ENCODE measurements at places on chromosomes 3 and 15. TPM values are rescaled to one million over a fixed set of nuclear protein-coding genes. Genes with fewer than 3 reads are reported as not detected.
A peak's percentile ranks its signal among the peaks of the same experiment; 100 is the strongest.

DNA sequence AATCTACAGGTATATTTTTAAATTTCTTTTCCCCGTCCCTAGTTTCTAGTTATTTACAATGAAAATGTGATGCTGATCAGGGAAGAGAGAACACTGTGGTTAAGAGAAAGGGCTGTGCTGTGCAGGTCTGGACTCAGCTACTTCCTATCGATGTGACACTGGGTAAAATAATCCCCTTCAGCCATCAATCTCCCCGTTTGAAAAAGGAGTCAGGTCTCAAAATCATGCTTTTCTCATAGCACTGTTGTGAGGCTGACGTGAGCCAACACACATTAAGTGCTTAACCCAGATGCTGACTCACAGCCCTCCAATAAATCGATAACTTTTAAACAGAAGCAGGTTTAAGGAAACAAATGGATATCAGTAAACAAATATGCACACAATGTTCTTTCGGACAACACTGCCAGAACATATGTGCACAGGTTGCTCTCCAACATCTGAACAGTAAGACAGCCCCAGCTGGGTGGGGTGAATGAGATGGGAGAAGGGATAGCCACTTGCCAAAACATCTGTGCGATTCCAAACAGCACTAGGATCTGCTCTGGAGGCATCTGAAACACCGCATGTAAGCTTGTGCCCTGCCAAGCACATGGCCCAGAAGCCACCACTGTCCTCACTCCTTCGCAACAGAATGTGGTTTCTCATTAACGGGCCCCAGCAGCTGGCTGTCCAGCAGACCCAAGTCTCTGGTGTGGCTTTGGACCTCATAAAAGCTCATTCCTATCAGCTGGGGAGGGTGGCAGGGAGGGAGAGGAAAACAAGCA lies 143.2 kb upstream of the PRICKLE2 start:
- DNase-seq, result no peak
- no peak overlapping the region for H3K4me3 ChIP-seq
- H3K27me3 ChIP-seq, result no peaks in the 10 kb centered on the region

GRCh38 chr3:38582941-38583645 lies 66.4 kb downstream of the SCN5A start:
- DNase-seq, result no peak
- H3K4me3 ChIP-seq, result no peak overlapping the region
- peak overlapping the region; percentile 94 for H3K27ac ChIP-seq
- H3K27me3 ChIP-seq, result no peaks in the 10 kb centered on the region

- H3K36me3 ChIP-seq, result no peaks in the 10 kb centered on the region
- no peak for DNase-seq
- peaks cover 22% of the 10 kb centered on the region for H3K27me3 ChIP-seq
- no peak overlapping the region for H3K4me3 ChIP-seq
- no peak overlapping the region for H3K27ac ChIP-seq
- H3K4me1 ChIP-seq, result no peaks in the 10 kb centered on the region
Observed at GRCh38 chr15:75995611-75996010, 16.6 kb downstream of the NRG4 start.

DNA sequence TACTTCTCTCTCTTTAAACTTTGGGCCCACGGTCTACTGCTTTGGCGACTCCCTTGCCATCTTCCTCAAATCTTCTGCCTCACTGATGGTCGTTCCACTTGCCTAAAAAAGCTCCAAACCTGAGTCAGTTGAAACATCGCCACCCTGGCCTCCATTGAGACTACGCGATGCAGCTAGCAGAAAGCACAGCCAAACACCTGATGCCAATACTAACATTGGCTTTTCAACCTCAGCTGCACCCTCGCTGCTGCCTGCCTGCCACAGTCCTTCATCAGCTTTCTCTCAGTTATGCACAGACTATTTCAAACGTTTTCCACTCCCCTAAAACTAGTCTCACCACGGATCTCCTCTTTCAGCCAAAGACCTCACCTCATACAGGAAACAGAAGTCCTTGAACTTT lies 214.2 kb upstream of the TMCO5A start:
- H3K27me3 ChIP-seq, result no peaks in the 10 kb centered on the region
- H3K4me3 ChIP-seq, result no peak overlapping the region
- no peak for DNase-seq
- H3K27ac ChIP-seq, result no peak overlapping the region
- H3K4me1 ChIP-seq, result no peaks in the 10 kb centered on the region
- no peaks in the 10 kb centered on the region for H3K36me3 ChIP-seq

DNA sequence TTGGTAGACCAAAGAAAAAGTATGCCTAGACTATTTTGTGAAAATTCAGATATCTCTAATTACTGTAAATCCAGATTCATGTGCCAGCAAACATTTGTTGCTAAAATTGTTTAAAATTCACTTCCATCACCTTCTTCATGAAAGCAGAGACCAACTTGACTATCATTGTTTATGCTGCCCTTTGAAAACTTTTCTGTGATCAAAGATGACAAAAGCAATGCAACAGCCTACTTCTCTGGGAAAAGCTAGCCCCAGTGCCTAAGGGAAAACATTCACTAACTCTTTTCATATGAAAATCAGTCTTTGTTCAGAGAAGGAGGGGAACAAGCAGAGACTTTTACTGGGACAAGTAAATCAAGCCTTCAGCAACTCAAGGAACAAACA lies 178.0 kb upstream of the P2RY1 start:
- no peak for DNase-seq
- H3K4me1 ChIP-seq, result peaks cover 8% of the 10 kb centered on the region
- H3K27me3 ChIP-seq, result no peaks in the 10 kb centered on the region

The STAC gene
- total RNA-seq, result 0.30 TPM

DNA sequence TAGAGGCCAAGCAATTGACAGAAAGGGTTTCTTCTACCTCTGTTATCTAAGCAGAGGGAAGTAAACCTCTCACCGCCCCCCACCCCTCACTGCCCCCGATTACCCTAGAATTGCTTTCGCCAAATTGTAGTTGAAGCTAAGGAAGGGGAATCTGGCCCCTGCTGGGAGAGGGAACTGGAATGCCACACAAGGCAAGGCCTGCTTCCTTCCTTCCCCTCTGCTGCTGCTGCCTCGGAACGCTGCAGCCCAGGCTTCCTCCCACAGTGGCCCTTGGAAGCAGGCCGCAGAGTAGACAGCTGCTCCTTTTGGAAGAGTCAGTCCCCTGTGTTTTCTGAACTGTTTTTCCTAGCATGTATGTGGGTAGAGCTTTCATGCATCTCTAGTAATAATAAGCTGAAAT lies 21.6 kb downstream of the RLBP1 start:
- peak; percentile 36 for DNase-seq
- H3K27ac ChIP-seq, result peak overlapping the region; percentile 55
- peaks cover 51% of the 10 kb centered on the region for H3K36me3 ChIP-seq
- no peak overlapping the region for H3K4me3 ChIP-seq
- H3K4me1 ChIP-seq, result peaks cover 58% of the 10 kb centered on the region
- H3K27me3 ChIP-seq, result no peaks in the 10 kb centered on the region
